RPMI8226 (cell line): ENCODE measurements at places on chromosomes 6 and 20.
A peak's percentile ranks its signal among the peaks of the same experiment; 100 is the strongest.

- no peak for DNase-seq
Observed at GRCh38 chr6:138222901-138223546, 4.7 kb upstream of the PBOV1 start.

DNA sequence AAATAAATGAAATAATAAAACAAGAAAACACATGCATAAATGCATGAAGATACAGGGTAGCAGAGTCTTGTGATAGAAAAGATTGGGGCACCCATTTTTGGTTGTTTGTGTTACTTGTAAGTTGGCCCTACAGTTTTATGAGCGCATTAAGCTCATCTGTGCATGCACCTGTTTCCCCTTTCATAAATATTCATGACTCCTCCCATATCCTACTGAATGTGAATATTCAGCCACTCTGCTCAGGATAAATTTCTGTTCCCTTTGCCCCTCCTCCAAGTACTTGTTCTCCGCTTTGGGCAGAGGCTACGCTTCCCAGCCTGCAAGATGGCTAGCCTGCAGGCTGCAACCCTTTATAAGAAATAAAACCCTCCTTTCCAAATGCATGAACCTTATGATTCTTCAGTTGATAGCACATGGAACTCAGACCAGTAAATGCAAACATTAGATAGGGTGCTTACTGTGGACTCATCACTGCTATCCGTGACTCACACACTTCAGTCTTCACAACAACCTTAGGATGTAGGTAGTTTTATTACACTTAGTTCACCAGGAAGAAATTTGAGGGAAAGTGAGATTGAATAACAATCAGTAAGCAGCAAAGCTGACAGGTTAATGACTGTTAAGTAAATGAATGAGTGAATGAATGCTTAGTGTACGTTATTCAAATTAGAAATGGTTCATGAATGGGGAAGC, 15.0 kb downstream of the ALDH8A1 start:
- DNase-seq: no peak

DNA sequence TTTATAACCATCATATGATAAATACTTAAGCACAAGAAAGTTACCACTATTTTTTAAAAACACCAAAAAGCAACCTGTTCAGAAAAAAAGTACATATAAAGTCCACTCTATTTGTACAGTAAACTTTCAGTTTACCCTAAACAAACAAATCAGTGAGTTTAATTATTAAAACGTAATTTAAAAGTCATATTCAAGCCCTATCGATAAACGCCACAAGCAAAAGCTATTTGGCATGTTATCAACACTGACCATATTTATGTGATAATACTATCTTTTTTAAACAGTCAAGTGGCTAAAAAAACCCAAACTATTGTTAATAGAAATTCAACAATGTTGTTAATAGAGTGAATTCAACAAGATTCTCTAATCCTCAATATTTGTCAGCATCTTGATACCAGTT, 1.9 kb downstream of the KATNA1 start:
- DNase-seq: no peak

DNA sequence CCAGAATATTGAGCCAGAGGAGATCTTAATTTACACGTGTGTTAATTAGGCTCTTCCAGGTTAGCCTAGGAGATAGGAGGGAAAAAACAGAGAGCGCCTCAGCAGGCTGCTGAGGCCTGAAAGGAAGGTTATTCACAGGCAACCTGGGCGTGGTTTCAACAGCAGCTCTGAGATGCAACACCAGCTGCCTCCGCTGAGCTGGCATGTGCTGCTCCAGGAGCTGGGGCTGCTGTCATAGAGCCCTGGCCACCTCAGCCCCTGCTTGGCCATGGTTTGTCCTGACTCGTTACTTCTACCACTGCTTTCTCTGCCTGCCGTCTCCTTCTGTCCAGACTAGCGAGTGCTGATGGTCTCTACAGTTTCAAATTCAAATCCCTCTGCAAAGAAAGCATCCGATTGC, 32.4 kb upstream of the RPP40 start:
- peak; percentile 69 for DNase-seq

GRCh38 chr6:152463164-152463563, 174.0 kb downstream of the SYNE1 start:
- no peak for DNase-seq

GRCh38 chr20:50085481-50086365, 27.2 kb downstream of the UBE2V1 start:
- peak; percentile 54 for DNase-seq

DNA sequence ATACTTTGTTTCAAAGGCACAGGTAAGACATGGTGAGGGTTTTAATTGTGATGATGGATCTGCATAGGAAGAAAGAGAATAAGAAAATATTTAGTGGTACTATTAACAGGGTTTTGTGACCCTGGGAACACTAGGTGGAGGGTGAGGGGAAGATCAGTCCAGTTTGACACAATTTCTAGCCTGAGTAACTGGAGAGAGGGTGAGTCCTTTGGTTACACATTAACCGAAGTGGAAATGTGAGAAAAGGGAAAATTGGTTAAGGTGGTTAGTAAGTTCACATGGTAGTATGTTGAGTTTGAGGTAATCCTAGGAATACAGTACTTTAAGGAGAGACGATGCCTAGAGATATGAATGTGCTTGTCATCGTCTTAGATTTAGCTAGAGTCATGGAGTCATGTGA, 54.8 kb upstream of the POU3F2 start:
- DNase-seq: no peak

- no peak for DNase-seq
Observed at GRCh38 chr6:34138914-34139510, 6.9 kb downstream of the GRM4 start.

GRCh38 chr6:30615219-30615957, 1.7 kb downstream of the PPP1R10 start:
- peak; percentile 60 for DNase-seq

DNA sequence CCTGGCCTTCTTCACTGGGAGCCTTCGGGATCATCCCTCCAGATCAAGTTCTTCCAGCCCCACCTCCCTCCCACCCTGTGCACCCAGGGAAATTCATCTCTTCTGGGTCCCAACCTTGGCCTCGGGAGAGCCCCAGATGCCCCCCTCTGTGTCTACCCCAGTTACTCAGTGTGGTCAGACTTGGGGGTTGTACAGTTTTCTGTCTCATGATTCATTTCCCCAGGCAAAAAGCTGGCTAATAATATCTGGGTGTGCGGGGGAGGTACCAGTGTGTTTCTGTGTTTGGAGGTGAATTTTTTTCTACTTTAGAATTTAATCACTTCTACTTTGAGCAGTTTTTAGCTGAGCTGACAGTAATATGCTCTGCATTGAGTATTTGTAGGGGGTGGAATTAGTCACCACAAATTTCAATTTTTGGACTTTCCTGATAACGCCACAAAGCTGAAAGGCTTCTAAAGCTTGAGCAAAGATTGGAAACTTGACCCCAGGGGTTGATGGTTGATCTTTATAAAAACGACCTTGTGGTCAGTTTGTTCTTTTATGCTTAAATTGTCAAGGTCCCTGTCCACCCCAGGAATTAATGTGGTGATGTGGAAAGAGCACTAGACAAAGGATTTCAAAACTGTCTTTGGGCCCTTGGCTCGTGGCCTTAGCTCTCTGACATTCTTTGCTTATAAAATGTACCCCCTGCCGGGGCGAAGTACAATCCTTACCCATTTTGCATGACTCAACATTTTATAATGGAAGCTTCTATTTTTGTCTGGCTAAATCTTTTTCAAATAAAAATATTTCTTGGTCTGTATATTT, 284.7 kb upstream of the TAB2 start:
- no peak for DNase-seq

DNA sequence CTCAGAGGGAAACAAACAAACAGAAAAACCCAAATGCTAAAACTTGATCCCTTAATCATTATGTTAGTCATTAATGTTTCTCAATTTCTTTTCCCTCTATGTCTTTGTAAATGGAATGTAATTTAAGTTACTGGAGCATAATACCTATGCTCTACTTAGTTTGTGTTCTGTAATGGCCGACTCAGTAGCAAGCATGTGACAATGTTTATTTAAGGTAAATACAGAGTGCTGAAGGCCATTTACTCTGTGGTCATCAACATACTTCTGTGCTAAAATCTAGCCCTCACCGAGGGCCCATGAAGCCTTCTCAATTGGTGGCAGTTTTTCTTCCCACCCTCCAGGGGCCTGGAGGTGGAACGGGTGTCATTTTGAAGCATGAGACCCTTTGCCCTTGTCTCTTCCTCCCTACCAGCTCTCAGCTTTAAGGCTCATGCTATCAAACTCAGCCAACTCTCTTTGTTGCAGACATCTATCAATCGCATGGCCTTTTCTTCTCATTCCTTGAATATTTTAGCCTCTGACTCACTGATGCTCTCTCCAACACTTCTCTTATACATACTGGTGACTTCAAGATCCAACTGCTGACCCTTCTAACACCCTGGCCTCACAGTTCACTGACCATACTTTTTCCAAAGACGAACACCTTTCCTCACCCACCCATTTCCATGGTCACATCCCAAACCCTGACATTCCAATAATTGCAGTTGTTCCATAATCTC, 48.2 kb downstream of the STX7 start:
- no peak for DNase-seq

GRCh38 chr20:46260936-46261454, 47.3 kb downstream of the CDH22 start:
- no peak for DNase-seq

GRCh38 chr6:163857421-163857820, 442.9 kb downstream of the QKI start:
- DNase-seq: no peak

DNA sequence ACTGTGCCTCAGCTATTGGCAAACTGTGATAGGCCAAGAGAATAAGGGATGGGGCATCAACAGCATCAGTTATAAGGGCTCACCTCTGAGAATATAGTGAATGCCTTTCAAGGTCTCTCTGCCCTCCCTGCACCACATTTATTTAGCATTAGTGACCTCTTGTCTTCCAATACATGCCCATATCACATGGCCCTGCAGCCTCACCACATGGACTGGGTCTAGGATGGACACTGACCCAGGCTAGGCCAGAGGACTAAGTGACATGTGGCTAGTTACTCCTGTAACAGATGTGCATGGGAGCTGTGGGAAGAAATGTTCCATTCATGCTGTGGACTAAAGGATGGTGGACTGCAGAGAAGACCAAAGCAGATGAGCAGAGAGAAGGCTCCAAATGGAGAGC, 3.2 kb upstream of the BTN2A2 start:
- no peak for DNase-seq

DNA sequence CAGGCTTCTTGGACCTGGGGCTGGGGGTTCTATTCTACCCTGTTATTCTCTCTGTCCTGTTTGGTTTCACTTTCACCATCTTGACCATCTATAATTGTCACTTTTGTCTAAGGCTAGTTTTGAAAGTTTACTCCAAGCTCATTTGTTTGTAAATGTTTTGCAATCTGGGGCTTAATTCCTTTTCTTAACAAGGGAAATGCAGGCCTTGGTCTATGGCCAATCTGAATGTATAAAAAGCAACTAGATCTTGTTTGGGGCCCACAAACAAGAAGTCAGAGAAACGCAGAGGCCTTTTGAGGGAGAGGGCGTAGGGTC, 86.3 kb upstream of the PREP start:
- DNase-seq: no peak

DNA sequence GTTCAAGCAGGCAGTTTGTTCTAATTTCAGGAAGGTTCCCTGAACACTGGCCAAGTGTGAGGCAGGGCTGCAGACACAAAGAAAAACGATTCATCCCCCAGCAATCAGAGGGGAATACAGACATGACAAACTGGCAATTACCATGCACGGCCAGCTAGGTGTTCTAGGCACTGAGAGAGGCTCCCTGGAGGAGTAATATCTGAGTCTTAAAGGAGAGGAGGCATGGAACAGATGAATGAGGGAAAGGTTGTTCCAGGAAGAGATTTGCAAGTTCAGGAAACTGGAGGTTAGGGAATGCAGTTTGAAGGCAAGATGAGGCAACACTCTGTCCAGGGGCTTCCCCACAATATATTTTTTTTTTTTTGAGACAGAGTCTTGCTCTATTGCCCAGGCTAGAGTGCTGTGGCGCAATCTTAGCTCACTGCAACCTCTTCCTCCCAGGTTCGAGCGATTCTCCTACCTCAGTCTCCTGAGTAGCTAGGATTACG, 11.1 kb downstream of the RRAGD start:
- DNase-seq: no peak

- no peak for DNase-seq
Observed at GRCh38 chr6:147003186-147003585, 201.0 kb upstream of the STXBP5 start.

DNA sequence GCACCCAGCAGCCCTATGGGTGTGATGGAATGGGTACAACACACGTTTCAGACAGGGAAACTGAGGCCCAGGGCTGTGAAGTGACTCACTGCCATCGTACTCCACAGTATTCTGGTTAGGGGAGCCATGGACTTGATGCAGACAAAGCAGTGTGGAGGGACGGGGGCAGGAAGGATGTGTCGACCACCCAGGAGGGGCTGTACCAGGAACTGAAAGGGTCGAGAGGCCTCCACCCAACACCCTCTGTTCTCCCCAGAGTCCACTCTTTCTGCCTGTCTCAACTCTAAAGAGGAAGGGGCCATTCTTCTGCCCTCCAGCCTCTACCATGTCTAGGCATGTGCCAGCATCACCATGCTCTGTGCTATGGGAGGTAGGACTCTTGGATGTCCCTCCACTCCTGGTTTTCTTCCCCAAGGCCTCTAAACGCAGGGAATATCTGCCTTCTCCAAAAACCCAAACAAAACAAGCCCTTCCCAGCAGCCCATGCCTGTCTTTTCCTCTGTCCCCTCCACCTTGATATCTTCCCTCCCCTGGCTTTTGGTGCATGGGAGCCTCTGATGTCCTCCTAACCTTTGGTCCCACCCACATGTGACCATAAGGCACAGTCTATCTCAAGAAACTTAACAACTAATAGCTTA, 7.4 kb downstream of the SLC22A1 start:
- DNase-seq: no peak

GRCh38 chr6:128570680-128571063, 50.3 kb upstream of the PTPRK start:
- peak; percentile 2 for DNase-seq

DNA sequence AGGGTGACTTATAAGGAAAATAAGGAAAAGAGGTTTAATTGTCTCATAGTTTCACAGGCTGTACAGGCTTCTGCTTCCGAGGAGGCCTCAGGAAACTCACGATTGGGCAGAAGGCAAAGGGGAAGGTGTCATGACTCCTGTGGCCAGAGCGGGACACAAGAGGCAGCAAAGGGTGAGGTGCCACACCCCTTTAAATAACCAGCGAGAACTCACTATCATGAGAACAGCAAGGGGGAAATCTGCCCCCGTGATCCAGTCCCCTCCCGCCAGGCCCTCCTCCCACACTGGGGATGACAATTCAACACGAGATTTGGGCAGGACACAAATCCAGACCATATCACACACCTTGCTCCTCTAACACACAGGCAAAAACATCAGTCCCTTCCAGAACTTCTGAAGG, 254.0 kb downstream of the DLL1 start:
- no peak for DNase-seq

- no peak for DNase-seq
Observed at GRCh38 chr6:142669471-142670351, 275.3 kb downstream of the HIVEP2 start.

DNA sequence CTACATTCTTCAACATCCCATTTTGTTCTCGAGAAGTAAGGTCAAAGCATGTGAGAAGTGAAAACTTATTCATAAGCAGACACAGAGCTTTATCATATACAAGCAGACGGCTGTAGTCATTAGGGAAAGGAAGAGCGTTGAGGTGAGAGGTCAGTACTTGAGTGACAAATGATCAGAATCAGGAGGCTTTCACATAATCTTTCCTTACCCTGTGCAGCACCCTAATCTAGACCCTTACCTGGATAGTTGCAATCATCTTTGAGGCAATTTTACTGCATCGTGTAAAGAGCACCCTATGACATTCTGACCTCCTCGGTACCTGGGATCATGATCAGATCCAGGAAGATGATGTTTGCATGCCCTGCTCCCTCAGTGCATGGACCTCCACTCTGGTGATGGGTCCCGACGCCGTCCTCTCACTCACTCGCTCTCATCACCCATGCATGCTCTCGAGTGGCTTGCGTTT, 62.7 kb downstream of the RNF182 start:
- DNase-seq: no peak

GRCh38 chr6:30754631-30755030, 10.3 kb upstream of the IER3 start:
- no peak for DNase-seq
